ENCODE measurements at places on chromosomes 12 and 14. TPM values are rescaled to one million over a fixed set of nuclear protein-coding genes. Genes with fewer than 3 reads are reported as not detected.

AHNAK2 gene
- total RNA-seq = 14.5 TPM

TMEM52B gene
- 0.11 TPM for total RNA-seq

SLC5A8 gene
- total RNA-seq = 0.42 TPM

ANKLE2 gene
- total RNA-seq = 40.8 TPM

RDH16 gene
- total RNA-seq = 0.58 TPM

TMEM179 gene
- total RNA-seq = 1.9 TPM

FOXG1 gene
- not detected for total RNA-seq

TAS2R43 gene
- total RNA-seq = 23.7 TPM

GLI1 gene
- 11.5 TPM for total RNA-seq

RPGRIP1 gene
- 0.48 TPM for total RNA-seq

PRIMA1 gene
- total RNA-seq = 1.3 TPM

PTCSC3 gene
- not detected for total RNA-seq

OR4K13 gene
- total RNA-seq = not detected

TEX52 gene
- total RNA-seq = not detected

MDM2 gene
- 98.0 TPM for total RNA-seq

KRT77 gene
- not detected for total RNA-seq

INTS13 gene
- total RNA-seq = 26.6 TPM

EXD2 gene
- 18.6 TPM for total RNA-seq

DNA sequence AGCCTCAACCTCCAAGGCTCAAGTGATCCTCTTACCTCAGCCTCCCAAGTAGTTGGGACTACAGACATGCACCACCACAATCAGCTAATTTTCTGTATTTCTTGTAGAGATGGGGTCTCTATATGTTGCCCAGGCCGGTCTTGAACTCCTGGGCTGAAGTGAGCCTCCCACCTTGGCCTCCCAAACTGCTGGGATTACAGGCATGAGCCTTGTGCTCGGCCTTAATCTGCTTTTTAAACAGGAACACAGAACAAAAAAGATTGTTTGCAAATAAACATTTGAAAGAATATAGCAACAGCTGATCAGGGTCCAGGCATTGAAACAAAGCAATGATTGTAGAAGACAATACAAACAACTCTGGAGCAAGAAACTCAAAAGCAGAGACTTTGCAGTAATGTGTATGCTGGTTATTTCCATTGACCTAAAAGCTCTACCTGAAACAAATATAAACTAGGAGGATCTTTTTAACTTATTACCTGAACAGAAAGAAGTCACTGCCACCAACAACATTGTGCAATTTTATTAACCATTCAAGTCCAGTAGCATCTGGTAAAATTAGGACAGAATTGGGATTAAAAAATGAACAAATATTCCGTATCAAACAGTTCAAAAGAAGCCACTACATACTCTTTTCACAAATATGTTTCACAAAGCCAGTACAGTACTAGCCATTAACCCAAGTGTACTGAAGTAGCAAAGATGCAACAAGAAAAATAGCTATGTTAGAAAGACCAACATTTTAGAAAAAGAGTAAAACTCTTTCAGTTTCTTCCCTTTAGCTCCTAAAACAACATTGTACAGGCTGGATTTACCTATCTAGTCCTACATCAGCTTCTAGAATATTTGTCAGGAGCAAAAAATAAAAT lies 14.2 kb downstream of the AMN1 start:
- DNase-seq = no peak

GRCh38 chr12:100826323-100826722 lies 31.7 kb downstream of the ANO4 start:
- DNase-seq = peak; percentile 4

GRCh38 chr12:107511292-107511691 lies 174.3 kb upstream of the PWP1 start:
- no peak for DNase-seq

DNA sequence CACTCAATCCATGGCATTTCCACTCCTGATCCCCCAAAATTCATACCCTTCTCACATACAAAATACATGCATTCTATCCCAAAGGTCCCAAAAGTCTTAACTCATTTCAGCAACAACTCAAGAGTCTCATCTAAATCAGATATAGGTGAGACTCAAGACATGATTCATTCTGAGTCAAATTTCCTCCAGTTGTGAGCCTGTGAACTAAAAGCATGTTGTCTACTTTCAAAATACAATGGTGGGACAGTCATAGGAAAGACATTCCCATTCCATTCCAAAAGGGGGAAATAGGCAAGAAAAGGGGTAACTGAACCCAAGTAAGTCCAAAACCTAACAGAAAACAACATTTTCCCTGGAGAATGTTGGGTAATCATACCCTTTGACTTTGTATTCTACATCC lies 103.3 kb downstream of the C12orf75 start:
- DNase-seq = no peak

GRCh38 chr14:71753126-71753830 lies 179.0 kb upstream of the RGS6 start:
- DNase-seq = peak; percentile 75

- DNase-seq = no peak
These were observed 111.4 kb downstream of the SLC35F4 start for GRCh38 chr14:57754527-57754926.

- no peak for DNase-seq
These were observed 355.0 kb downstream of the ETNK1 start for GRCh38 chr12:22979854-22980469.

DNA sequence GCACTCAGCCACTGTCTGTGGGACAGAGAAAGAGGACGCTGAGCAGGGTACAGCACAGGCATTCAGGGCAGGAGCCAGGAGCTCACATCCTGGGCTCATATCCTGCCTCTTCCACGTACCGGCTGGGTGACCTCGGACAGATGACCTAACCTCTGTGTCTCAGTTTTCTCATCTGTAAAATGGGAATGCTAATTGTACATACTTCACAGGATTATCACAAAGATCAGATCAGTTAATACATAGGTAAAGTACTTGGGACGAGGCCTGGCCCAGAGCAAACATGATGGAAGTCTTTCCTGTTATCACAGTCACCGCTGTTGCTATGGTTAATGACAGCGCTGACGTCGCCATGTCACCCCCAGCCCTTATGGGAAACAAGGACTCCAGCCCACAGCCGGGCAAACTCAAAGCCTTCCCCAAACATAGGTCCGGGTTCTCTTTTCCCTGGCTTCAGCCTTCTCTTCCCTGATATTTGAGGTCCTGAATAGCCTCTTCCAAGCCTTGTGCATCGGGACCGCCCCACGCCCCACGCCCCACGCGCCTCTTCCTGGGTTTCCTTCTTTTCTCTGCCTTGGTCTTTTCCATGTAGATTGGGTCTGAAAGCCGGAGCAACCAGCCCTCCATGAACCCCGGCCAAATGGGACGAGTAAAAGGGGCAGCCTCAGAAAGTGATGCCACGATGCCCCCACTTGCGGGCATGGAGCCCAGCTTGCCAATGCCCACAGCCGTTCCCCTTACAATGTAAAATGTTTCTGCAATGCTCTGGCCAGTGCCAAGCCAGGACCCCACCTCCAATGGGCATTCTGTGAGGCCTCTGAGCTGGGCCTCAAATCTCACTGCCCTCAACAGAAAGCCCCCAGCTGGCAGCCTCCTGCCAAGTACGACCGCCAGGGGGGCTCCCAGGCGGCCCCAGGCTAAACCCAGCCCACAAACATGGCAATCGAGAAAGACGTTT lies 125.4 kb downstream of the RFLNA start:
- no peak for DNase-seq

- DNase-seq = peak; percentile 89
These were observed 87.4 kb downstream of the OTOGL start for GRCh38 chr12:80186727-80187217.

GRCh38 chr14:36625436-36625835 lies 36.2 kb upstream of the PAX9 start:
- DNase-seq = no peak

- DNase-seq = no peak
These were observed 15.3 kb upstream of the BCL7A start for GRCh38 chr12:122006186-122006926.

GRCh38 chr14:35534873-35535482 lies 1.0 kb downstream of the INSM2 start:
- DNase-seq = no peak

DNA sequence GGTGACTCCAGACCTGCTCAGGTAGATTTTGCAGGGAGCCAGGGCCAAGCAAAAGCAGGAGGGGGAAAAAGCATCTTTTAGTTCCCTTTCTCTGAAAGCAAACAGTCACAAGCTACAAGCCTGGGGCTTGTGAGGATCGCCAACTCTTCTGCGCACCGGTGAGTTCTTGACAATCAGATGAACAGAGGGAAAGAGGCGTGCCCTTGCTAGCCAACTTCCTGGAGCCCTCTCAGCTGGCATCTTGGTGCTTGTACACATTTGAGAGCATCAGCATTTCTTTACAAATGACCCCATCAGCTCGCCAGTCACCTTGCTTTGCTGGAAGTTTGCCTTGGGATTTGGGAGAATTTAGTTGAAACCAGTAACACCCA lies 55.5 kb downstream of the ZNF664 start:
- DNase-seq = no peak

DNA sequence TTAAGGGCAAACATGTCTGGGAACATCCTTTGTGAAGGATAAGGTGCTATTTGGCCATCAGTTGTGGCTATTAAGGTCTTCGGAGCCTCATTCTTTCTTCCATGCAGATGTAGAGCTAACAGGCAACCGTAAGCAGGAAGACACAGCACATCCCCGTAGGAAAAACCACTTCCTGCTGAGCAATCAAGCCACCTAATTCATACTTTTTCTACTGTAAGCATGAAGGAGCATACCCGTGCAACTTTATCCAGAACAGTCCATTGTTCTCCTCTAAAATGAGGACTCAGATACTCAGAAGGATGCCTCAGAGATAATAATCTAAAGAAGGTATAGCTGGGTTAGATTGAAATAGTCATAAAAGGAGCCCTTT lies 232.0 kb downstream of the PPM1H start:
- DNase-seq = no peak

- DNase-seq = no peak
These were observed 165.6 kb upstream of the IGF1 start for GRCh38 chr12:102645968-102646367.

DNA sequence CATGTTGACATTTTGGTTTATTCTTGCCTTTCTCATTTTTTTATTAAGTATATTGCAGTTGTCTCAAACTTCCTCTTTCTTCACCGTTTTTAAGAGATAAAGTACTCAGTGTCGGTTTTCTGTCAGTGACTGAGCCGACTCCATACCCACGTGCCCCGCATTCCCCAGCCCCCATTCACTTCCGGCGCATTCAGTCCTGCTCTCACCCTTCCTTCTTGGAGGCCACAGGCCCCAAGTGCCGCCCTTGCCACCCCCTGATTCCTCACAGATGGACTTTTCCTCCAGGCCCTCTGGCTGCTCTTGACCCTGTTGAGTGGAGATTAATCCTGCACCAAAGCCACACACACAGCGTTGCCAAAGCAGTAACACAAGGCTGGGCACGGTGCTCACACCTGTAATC lies 19.1 kb upstream of the DNAH10 start:
- DNase-seq = no peak

- DNase-seq = no peak
These were observed 107.1 kb downstream of the PLEKHA5 start for GRCh38 chr12:19236656-19237055.

- no peak for DNase-seq
These were observed 33.7 kb downstream of the RASSF8 start for GRCh38 chr12:25992026-25992782.

- DNase-seq = no peak
These were observed 25.2 kb downstream of the SSH1 start for GRCh38 chr12:108832208-108832607.

GRCh38 chr14:65003394-65003793 lies 16.7 kb downstream of the FNTB start:
- no peak for DNase-seq

GRCh38 chr14:56992332-56992820 lies 182.1 kb upstream of the OTX2 start:
- no peak for DNase-seq

GRCh38 chr12:103697971-103698751 lies 111.1 kb downstream of the STAB2 start:
- DNase-seq = no peak

DNA sequence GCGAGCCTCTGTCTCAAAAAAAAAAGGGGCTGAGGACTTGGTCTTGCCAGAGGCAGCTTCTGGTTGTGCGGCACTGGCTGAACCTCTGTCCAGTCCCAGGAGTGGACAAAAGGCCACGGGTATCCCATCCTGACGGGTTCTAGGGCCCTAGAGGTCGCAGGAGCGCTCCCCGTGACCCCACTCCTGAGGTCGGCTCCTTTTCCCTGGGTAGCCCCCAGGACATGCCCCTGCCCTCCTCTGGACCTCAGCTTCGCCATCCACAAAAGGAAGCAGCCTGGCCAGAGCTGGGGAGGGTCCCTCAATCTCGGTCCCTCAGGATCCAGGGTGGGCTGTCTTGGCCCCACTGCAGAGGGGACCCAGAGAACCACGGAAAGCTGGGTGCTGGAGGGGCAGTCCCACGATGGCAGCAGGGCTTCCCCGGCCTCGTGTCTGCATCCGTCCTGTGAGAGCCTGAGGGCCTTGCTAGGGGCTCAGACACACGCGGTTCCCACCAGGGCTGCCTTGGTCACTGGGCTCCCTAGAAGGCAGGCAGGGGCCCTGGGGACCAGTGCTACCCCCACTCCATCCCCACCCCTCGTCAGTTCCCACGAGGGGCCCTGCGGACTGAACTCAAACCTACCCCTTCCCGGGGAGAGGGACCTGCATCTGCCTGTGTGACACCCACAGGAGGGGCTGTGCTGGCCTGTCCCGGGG lies 31.1 kb downstream of the ASCL4 start:
- DNase-seq = no peak

DNA sequence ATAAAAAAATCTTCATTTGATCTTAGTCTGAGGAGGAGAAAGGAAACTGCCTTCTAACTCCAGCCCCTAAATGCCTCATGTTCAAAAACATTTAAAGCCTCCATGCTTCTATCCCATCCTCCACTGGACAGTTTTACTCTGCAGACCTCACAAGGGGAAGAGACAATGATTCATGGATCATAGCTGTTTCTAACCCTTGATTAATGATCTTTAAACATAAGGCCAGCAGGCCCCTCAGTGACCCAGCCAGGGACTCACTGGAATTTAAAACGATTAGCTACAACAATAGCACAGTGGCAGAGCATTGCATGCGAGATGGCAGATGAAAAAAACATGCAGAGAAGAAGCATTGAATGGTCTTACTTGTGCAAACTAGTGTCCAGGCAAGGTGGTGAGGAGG lies 6.0 kb downstream of the DCTN2 start:
- DNase-seq = no peak

DNA sequence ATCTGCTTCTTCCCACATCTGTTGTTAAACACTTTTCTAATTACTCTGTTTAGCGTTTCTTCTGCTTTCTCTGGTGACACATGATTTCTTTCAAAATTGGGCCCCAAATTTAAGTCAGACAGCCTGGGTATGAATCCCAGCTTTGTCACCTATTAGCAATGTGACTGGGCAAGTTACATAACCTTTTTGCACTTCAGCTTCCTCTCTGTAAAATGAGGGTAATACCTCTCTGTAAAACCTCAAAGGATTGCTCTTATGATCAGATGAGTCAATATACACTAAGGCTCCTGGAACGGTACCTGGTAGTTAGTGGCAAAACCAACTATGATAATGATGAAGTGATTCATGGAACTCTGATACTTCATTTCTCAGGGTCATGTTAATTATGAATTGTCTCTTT lies 33.0 kb downstream of the E2F7 start:
- DNase-seq = no peak

- DNase-seq = no peak
These were observed 217.7 kb upstream of the ATXN7L3B start for GRCh38 chr12:74319886-74320285.

Measured in urinary bladder (tissue), 4 donors.